ENCODE measurements at places on chromosomes 4 and X. TPM values are rescaled to one million over a fixed set of nuclear protein-coding genes. Genes with fewer than 3 reads are reported as not detected.

Gene XG
- total RNA-seq: not detected

DNA sequence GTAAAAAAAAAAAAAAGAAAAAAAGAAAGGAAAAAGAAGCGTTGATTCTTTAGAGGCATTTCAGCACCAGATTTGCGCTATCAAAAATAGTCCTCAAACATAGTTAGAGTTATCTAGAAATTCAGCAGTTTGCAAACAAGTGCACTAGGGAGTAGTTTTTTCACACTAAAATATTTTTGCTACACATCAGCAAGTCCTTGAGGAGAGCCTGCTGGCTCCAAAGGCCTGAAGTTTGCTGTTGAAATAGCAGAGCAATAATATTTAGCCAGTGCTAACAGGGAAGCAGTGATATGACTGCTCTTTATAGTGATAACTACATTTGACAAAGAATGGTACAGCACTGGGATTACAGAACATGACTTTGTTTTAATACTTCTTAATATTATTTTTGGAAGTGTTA, 472.2 kb downstream of the PCDH7 start:
- DNase-seq: no peak

Gene FDCSP
- not detected for total RNA-seq

Gene HTRA3
- total RNA-seq: 7.8 TPM

GRCh38 chr4:185205697-185206342, 2.0 kb upstream of the CFAP97 start:
- no peak for DNase-seq

Gene SUPT20HL2
- total RNA-seq: 0.24 TPM

Gene SSX2
- total RNA-seq: not detected

DNA sequence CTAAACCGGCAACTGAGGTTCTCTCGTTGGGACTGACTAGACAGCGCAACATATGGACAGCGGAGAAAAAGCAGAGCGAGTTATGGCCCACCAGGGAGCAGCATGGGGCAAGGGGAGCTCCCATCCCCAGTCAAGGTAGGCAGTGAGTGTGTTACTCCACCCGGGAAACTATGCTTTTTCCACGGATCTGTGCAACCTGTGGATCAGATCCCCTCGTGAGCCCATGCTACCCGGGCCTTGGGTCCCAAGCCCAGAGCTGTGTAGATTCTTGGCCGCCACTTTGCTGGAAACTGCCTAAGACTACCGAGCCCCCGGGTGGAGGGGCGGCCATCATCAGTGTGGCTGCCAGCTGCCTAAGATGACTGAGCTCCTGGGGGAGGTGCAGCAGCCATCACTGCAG, 140.9 kb downstream of the PAPSS1 start:
- DNase-seq: peak; percentile 61

DNA sequence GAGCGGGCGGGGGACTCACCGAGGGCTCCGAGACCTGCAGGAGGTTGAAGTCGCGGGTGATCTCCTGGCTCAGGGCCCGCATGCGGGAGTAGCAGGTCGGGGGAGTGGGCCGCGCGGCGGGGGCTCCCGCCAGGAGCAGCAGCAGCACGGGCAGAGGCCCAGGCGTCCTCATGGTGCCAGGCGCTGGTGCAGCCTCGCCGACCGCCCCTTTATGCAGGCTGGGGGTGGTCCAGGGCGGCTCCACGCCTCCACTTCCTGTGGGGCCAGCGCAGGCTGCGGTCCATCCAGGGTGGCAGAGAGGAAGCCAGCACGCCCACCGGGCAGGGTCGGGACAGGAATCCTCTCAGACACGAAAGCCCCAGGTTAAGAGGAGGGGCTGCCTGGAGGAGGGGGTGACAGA, at the start of gene CYTL1:
TSS of gene CYTL1 (minus strand) at position 185 of the 400 bp plus-strand sequence. CDS start at position 172, 13 bp downstream.
- peak; percentile 40 for DNase-seq

Gene FAM184B
- total RNA-seq: under 0.01 TPM

DNA sequence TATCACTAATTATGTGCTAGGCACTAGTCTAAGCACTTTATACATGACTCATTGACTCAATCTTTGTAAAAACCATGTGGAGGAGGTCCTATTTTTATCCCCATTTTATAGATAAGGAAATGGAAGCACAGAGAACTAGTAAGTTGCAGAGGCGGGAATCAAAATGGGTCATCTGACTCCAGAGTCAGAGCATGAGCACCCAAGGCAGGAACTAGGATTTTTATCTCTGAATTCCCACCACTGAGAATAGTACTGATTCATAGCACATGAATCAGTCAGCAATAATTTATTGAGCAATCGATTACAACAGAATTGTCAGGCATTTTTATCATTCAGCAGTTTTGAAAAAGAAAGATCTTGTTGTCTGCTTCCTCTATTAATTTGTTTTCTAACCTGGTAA, 19.3 kb downstream of the SCARB2 start:
- DNase-seq: peak; percentile 76

GRCh38 chrX:37662181-37662580, 23.4 kb upstream of the XK start:
- DNase-seq: no peak

Gene NLRP2B
- total RNA-seq: not detected

Gene GAB1
- 6.2 TPM for total RNA-seq

DNA sequence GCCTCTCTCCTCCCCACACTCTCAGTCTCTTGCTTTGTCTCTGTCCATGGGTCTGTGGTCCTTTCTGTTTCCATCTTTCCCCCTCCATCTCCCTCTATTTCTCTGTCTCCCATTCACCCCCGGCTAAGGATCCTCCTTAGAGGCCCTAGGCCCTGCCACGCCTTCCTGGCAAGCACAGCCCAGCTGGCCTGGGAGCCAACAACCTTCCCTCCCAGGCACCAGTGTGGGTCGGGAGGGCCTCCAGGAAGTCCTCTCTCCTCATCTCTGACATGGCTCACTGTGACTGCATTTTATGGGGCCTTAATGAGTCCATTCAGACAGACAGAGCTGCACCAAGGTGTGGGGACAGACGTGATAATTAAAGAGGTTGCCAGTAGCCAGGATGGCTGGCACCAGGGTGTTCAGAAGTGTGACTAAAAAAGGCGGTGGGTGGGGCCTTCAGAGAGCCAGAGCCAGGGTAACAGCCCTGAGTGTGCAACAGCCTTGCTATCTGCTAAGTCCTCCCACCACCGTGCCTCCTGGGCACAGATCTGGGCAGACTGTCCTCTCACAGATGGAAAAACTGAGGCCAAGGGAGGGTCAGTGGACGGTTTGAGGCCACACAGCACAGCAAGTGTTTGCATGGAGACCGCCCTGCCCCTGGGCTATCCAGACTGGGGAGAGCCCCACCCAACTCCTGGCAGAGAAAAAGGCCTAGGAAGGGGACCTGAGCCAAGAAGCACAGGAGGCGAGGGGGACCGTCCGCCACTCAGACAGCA, 31.5 kb downstream of the BLOC1S4 start:
- no peak for DNase-seq

Gene PAGE4
- total RNA-seq: not detected

Gene SMIM31
- not detected for total RNA-seq

Gene ABCB7
- total RNA-seq: 43.1 TPM

DNA sequence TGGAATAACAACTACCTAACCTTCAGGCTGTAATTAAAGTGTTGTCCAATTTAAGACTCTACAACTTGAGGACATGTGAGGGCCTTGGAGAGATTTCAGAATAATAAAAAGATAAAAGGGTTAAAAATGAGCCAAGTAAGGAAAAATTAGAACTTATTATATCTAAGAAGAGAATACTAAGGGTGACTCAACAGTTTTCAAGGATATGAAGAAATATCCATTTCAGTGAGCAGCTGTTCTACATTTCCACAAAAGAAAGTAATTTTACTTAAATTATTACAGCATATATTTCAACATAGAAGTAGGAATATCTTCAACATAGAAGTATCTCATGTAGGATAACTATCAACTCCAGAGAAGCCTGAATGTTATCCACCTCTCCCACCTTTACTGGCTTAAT, 11.3 kb downstream of the SNX12 start:
- no peak for DNase-seq

- no peak for DNase-seq
These were observed 200.4 kb downstream of the DACH2 start for GRCh38 chrX:86348669-86349068.

Gene HS6ST2
- total RNA-seq: not detected

DNA sequence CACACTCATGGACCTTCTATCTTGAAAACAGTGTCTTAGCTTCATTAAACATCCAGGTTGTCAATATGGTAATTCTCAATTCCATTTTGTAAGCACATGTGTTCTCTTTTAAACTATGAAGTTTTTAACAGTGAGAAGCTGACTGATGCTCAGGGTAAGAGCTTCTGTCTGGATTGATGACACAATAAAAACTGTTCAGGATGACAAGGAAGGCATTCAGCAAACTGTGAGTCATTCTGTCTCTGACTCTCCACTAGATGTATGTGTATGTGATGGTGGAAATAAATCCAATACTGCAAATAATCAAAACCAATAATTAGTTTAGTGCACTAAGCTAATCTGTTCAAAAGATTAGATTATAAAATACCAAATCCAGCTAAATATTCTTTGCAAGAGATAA, 115.3 kb upstream of the ARX start:
- no peak for DNase-seq

Gene CXorf49
- not detected for total RNA-seq

Gene LNX1
- 5.0 TPM for total RNA-seq

All from RPMI7951 (cell line).